ENCODE measurements at places on chromosomes 5 and 9. TPM values are rescaled to one million over a fixed set of nuclear protein-coding genes. Genes with fewer than 3 reads are reported as not detected.

The DCTN4 gene
- 31.0 TPM for total RNA-seq

The MYMK gene
- total RNA-seq, result not detected

The TRIM14 gene
- total RNA-seq, result 8.9 TPM

The XPA gene
- 11.4 TPM for total RNA-seq

The FBXL7 gene
- total RNA-seq, result not detected
